Activated CD4-positive, alpha-beta T cell treated with anti-CD3 and anti-CD28 coated beads for 36 hours (primary cell): ENCODE measurements at places on chromosomes 5 and 9. TPM values are rescaled to one million over a fixed set of nuclear protein-coding genes. Genes with fewer than 3 reads are reported as not detected.

Gene SPATA31E1
- not detected for total RNA-seq

Gene BRINP1
- not detected for total RNA-seq

Gene CCL21
- total RNA-seq, result not detected

Gene AOPEP
- 9.5 TPM for total RNA-seq

Gene INVS
- 14.1 TPM for total RNA-seq

Gene KIF3A
- 10.6 TPM for total RNA-seq

Gene OR1J4
- total RNA-seq, result not detected

Gene ARHGEF28
- total RNA-seq, result 0.02 TPM

Gene IL4
- 0.77 TPM for total RNA-seq

Gene SNCAIP
- not detected for total RNA-seq

Gene SPINK7
- not detected for total RNA-seq

Gene ZNF618
- 0.11 TPM for total RNA-seq

Gene ORM2
- total RNA-seq, result not detected

Gene EIF4E1B
- not detected for total RNA-seq

Gene ACOT12
- total RNA-seq, result not detected

Gene BTNL3
- not detected for total RNA-seq

Gene ZDHHC21
- 5.1 TPM for total RNA-seq

Gene LIX1
- not detected for total RNA-seq

Gene JADE2
- 68.0 TPM for total RNA-seq

Gene WNK2
- 3.3 TPM for total RNA-seq

Gene ARL14EPL
- total RNA-seq, result not detected

Gene PCSK1
- not detected for total RNA-seq

Gene HTR4
- total RNA-seq, result not detected

Gene IL13
- 3.9 TPM for total RNA-seq

Gene IFNA21
- not detected for total RNA-seq

Gene C9orf153
- total RNA-seq, result 0.25 TPM
